ENCODE measurements at places on chromosomes 2 and 18.

DNA sequence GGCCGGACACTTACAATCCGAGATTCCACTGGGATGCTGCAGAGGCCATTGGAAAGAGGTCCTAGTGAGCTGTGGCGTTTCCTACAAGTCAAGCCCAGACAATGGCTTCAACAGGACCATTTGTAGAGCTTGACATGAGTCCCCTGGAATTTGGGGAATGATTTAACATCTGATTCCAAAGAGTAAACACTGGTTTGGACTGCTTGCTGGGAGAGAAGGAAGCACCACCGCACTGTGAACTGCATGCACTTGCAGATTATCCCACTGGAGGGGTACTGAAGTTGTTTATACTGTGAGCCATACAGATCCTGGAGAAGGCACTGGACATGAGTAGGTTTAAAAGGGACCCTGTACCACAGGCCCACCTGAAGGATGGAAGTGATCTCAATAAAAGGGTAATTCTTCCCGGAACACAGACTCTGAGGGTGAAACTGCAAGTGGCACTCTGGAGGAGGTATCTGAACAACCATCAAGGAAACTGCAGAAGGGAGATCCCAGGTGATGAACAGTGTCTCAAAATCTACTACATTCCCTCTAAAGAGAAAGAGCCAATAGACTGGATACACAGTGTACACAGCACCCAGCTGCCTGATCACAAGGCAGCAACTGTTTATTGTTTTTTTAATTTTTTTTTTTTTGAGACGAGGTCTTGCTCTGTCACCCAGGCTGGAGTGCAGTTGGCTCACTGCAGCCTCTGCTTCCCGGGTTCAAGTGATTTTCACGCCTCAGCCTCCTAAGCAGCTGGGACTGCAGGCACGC is 4.3 kb upstream of the RAB6C start:
- DNase-seq, result no peak

DNA sequence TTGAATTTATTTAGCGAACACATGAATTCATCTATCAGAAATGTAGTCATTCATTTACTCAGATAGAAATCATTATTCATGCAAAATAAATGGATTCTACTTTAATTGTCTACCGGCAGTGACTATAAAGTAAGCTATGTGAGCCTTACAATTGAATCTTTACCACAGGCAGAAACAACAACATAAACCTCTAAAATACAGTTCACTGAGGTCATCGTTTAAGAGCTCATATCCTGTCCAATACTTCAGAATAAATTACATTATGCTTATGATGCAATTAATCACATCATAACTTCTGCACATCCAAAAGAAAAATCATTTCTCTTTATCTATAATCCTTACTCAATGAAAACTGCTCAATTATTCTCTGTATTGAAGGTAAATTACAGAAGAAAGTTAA is 244.7 kb downstream of the HNMT start:
- DNase-seq, result no peak

DNA sequence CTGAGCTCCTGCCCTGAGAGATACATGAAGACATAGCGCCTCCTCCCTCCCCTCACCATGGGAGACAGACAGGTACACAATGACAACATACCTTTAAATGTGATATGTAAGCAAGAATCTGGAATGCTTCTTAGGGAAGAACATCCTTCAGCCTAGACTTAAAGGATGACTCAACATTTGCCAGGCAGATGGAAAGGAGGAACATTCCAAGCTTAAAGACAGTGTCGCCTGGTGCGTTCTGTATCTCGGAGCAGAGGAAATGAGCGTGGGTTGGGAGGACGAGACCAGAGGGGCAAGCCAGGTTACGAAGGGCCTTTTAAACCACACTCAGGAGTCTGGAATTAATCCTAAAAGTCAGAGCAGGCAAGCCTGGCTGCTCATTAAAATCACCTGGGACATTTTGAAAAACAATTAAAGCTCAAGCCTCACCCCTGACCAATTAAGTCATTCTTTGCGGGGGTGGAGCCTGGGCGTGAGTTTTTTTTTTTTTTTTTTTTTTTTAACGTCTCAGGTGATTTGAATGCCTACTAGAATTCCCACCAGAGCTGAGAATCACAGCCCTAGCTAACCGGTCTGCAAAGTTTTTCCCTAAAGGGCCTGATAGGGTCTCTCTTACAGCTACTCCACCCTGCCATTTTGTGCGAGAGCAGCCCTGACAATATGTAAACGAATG is 131.2 kb upstream of the SEC11C start:
- no peak for DNase-seq

DNA sequence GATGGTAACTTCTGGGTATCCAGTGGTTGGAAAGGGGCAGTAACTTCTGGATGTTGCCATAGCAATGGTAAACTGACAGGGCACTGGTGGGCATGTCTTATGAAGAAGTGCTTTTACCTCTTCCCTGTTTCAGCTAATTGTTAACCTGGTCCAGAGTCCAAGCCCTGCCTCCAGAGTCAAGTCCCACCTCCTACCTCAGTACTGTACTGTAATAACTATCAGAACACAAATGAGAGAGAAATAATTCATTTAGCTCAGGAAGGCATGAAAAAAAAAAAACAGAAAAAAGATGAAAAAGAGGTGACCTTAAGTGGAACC is 237.0 kb downstream of the ZNF804A start:
- no peak for DNase-seq

Data from mesenteric fat pad (tissue), 1 donor.